NCI-H1436 (cell line): ENCODE measurements at places on chromosomes 7 and 10.
A peak's percentile ranks its signal among the peaks of the same experiment; 100 is the strongest.

DNA sequence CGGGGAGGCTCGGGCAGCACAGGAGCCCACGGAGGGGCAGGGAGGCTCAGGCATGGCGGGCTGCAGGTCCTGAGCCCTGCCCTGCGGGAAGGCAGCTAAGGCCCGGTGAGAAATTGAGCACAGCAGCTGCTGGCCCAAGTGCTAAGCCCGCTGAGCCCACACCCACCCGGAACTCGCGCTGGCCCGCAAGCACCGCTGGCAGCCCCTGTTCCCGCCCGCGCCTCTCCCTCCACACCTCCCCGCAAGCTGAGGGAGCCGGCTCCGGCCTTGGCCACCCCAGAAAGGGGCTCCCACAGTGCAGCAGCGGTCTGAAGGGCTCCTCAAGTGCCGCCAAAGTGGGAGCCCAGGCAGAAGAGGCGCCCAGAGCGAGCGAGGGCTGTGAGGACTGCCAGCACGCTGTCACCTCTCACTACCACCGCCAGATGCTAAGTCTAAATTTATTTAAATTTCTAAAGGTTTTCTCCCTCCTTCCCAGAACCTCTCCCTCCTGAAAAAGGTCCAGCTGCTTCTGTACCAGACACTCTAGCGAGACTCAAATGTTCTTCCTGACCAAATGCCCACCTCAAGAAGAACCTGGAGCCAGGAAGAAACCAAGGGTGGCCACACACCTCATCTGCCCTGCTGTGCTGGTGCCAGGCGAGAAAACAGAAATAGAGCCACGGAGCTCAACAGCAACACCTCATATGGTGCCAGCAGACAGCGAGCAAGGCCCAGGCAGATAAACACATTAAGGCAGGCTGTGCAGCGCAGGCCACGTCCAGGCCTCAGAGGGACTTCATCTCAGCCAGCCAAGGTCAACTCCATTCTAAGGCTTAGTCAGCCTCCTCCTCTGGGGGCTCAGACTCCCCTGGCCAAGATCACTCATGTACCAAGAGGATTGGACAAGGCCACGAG is 47.0 kb downstream of the KCNMA1 start:
- no peak for DNase-seq

DNA sequence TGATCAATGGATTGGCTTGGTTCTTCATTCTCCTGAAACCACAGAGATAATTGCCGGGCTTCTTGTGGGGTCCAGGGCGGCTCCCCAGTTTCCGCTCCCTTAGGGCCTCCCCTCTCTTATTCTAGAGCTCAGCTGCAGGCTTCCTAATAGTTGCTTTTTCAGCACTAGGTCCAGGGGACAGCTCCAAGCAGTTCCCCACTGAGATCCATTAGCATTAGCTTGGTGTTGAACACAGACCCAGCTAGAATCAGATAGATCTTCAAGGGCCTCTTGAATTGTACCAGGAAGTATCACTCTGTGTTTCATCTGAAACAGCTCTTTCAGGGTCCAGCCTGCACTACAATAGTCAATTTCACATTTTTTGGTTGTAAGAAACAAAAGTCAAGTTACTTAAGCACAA is 238.7 kb downstream of the SEC23IP start:
- no peak for DNase-seq

GRCh38 chr7:151068069-151068773 is 8.8 kb downstream of the SLC4A2 start:
- DNase-seq = no peak

GRCh38 chr7:82029236-82029913 is 259.5 kb upstream of the HGF start:
- no peak for DNase-seq

- DNase-seq = peak; percentile 28
Measured at GRCh38 chr10:102120991-102121738, 997 bp upstream of the LDB1 start.

DNA sequence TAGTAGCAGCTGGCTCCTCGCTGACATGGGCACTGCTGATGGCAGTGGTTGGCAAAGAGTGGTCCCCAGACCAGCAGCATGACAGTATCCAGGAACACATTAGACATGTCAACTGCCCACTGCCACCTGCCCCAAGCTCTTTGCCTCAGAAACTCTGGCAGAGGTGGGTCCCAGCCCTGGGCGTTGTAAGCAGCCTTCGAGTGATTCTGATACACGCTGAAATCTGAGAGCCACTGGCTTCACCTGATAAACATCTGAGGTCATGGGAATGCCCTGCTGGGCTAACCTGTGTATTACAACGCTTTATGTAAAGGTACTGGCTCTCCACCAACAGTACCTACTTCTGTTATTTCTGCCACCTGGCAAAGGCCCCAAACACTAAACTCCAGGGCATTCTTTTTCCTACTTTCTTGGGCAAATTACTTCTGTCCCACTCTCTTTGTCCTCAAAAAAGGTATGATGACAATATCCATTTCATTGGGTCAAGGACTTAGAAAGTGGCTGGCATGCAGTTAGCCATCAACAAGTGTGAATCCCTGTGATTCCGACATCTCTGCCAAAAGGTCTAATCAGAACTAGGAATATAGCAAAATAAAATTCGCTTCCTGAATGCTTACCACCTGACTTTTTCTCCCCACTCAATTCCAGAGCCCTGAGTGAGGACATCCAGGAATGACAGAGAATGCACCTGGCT is 9.2 kb downstream of the SGMS1 start:
- peak; percentile 47 for DNase-seq

GRCh38 chr10:83654689-83655088 is 484.6 kb upstream of the GHITM start:
- no peak for DNase-seq
